ENCODE measurements at places on chromosomes 12 and 14. TPM values are rescaled to one million over a fixed set of nuclear protein-coding genes. Genes with fewer than 3 reads are reported as not detected.

Gene GPR137C
- total RNA-seq = 0.40 TPM

Gene IRAK3
- 5.6 TPM for total RNA-seq

GRCh38 chr14:99666533-99666932, 17.6 kb upstream of the CYP46A1 start:
- DNase-seq = no peak

- no peak for DNase-seq
Observed at GRCh38 chr12:72191761-72192160, 80.4 kb upstream of the TRHDE start.

- no peak for DNase-seq
Observed at GRCh38 chr14:104444159-104445030, 135.2 kb upstream of the C14orf180 start.

DNA sequence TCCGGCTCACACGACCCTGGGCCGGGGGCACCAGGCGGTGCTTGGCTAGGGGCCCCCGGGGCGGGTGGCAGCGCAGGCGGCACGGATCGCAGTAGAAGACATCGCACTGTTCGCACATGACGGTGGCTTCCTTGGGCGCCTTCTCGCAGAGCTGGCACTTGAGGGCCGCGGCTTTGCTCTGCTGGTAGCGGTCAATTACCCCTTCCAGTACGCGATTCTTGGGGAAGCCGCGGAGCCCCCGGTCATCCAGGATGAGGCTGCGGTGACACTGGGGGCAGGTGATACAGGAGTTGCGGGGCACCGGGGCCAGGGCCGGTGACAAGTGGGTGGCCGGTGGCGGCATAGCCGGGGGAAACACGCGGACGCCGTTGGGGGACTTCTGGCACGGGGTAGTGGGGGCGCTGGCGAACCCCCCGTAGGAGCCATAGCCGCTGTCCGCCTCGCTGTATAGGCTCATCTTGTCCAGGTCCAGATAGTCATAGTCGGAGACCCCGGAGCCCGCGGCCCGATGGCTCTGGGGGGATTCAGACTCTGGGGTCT, 553 bp downstream of the TRIM9 start:
- no peak for DNase-seq

- DNase-seq = no peak
Observed at GRCh38 chr12:77847060-77847541, 16.4 kb downstream of the NAV3 start.

DNA sequence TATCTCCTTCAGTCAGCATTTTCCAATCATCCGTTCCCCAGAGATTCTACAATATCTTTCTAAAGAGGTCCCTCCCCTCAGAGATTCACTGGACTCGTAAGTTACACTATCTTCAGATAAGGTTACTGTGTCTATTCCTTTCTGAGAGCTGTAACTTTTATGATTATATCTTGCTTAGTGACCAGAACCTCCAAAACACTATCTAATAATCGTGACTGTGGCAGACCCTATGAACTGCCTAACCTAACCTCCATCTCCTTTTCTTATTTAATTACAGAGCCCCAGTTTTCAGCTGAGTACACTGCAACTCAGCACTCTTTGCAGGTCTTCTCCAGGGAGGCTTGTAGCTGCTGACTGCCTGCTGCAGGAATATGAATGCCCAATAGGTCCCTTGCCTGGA, 38.5 kb upstream of the CHGA start:
- DNase-seq = no peak

All from transverse colon (tissue), 4 donors.